ENCODE measurements at places on chromosomes 11 and 22.

DNA sequence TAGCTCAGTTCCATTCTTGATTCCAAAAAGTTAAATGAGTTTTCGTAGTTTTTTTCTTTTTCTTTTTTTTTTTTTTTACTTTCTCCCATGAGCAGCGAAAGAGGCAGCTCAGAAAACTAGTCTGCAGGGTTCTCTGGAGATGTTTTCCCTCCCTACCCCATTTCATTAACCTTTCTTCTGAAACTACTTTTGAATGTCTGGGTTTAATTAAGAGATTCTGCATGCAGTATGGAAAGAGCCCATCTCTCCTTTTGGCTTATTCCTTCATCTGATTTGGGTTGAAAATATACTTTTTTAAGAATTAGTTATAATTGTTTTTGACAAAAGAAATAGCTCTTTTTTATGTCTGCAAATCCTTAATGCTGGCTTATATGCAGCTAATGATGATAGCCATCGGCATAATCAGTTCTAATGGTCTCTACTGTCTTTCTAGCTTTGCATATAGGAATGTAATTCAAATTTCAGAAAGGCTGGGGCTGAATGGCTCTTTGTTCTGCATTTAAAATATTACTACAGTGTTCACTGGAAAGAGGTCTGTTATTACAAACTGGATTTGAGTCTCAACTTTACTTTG is 265.3 kb downstream of the FAT3 start:
- no peaks in the 10 kb centered on the region for H3K27me3 ChIP-seq
- no peak for DNase-seq
- H3K4me3 ChIP-seq = no peak overlapping the region
- no peak overlapping the region for H3K27ac ChIP-seq
- H3K36me3 ChIP-seq = no peaks in the 10 kb centered on the region

DNA sequence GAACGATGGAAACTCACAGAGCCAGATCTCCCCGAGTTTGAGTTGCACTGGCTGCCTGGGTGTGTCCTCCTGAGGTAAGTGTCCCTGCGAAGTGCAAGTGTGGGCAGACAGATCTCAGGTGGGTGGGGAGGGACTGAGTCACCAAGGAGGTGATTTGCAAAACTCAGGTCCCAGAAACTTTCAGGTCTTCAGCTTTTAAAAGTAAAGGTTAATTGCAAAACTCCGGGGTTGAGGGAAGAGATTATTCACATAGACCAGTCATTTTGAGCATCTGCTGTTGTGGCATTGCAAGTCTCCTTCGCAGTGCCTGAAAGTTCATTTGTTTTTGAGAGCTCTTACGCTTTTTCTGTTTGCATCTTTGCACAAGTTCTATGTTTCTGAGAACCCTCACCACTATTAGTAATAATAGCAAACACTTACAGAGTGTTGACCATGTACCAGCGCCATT is 7.1 kb downstream of the CD44 start:
- H3K4me1 ChIP-seq = peaks cover 91% of the 10 kb centered on the region
- peaks cover 90% of the 10 kb centered on the region for H3K36me3 ChIP-seq
- H3K27ac ChIP-seq = peak overlapping the region; percentile 86
- H3K27me3 ChIP-seq = no peaks in the 10 kb centered on the region
- peak overlapping the region; percentile 50 for H3K4me3 ChIP-seq
- DNase-seq = peak; percentile 61

- H3K27ac ChIP-seq = no peak overlapping the region
- H3K4me1 ChIP-seq = peaks cover 9% of the 10 kb centered on the region
- no peak overlapping the region for H3K4me3 ChIP-seq
- no peaks in the 10 kb centered on the region for H3K36me3 ChIP-seq
- DNase-seq = no peak
Measured at GRCh38 chr11:129699711-129700304, 115.8 kb upstream of the TMEM45B start.

- H3K4me3 ChIP-seq = no peak overlapping the region
- no peaks in the 10 kb centered on the region for H3K27me3 ChIP-seq
- no peak overlapping the region for H3K27ac ChIP-seq
- H3K4me1 ChIP-seq = no peaks in the 10 kb centered on the region
- no peak for DNase-seq
Measured at GRCh38 chr11:77558380-77558779, 31.4 kb upstream of the AQP11 start.

GRCh38 chr22:44314425-44315067 is 1.8 kb upstream of the SHISAL1 start:
- no peak overlapping the region for H3K4me3 ChIP-seq
- DNase-seq = no peak
- no peak overlapping the region for H3K27ac ChIP-seq
- H3K36me3 ChIP-seq = no peaks in the 10 kb centered on the region

DNA sequence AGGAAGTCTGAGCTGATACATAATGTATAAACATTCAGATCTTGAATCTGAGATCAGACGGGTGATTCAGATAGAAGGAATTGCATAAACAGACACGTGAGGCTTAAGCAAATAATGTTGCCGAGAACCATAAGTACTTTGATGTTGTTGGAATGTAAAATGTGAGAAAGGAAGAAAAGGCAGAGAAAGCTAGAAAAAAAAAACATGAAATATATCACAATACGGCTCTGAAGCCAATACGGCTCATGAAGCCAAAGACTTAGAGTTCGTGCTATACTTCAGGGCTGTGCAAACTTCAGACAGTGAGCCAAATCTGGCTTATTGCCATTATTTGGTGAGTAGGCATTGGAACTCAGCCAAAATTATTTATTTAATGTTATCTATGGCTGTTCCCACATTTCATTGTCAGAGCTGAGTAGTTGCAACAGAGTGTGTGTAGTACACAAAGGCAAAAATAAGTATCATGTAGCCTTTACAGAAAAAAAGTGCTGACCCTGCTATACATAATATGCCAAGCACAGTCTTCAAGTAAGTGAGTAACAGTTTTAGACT is 673.3 kb downstream of the CNTN5 start:
- no peak for DNase-seq
- H3K4me1 ChIP-seq = no peaks in the 10 kb centered on the region
- no peak overlapping the region for H3K4me3 ChIP-seq
- no peaks in the 10 kb centered on the region for H3K36me3 ChIP-seq
- H3K27ac ChIP-seq = no peak overlapping the region

DNA sequence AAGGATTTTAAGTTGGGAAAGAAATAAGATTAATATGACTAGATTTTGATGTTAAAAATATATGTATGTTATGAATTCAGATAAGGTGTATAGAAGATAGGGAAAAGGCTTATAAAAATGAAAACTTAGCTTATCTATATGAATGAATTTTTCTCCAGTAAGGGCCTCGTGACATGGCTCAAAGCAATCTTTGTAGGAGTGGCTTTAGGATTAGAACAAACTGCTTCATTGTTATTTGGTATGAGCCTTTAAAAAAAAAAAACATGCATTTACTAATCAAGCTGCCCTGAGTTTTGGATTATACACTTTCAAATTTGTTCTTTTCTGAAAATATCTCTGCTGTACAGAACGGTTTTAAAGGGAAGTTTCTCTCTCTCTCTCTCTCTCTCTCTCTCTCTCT is 905.9 kb downstream of the OPCML start:
- H3K4me3 ChIP-seq = no peak overlapping the region
- no peak overlapping the region for H3K27ac ChIP-seq
- DNase-seq = no peak
- no peaks in the 10 kb centered on the region for H3K27me3 ChIP-seq

DNA sequence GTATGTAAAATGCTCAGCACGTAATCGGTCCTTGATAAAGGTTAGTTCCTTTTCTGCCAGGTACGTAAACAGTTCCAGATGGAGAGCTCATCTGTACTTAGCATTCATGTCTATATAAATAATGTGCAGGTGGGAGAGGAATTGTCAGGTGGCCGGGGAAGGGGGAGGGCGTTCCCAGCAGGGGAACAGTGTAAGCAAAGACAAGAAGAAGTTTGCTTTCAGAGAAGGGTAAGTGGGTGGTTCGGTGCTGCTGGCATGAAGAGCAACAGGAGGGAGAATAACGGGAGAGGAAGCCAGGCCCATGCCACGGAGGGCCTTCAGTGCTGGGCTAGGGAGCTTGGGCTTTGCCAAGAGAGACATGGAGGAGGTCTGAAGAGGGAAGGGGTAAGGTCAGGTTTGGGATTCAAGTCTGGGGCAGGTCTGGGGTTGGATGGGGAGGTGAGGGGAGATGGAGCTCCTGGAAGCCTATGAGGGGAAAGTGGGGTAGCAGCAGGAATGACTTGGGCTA is 11.4 kb upstream of the WNT11 start:
- no peak for DNase-seq
- no peak overlapping the region for H3K27ac ChIP-seq
- H3K27me3 ChIP-seq = peaks cover 18% of the 10 kb centered on the region
- no peak overlapping the region for H3K4me3 ChIP-seq
- no peaks in the 10 kb centered on the region for H3K4me1 ChIP-seq

GRCh38 chr22:27116312-27117086 is 459.1 kb downstream of the MIAT start:
- no peak overlapping the region for H3K27ac ChIP-seq
- H3K4me3 ChIP-seq = no peak overlapping the region
- H3K36me3 ChIP-seq = no peaks in the 10 kb centered on the region

DNA sequence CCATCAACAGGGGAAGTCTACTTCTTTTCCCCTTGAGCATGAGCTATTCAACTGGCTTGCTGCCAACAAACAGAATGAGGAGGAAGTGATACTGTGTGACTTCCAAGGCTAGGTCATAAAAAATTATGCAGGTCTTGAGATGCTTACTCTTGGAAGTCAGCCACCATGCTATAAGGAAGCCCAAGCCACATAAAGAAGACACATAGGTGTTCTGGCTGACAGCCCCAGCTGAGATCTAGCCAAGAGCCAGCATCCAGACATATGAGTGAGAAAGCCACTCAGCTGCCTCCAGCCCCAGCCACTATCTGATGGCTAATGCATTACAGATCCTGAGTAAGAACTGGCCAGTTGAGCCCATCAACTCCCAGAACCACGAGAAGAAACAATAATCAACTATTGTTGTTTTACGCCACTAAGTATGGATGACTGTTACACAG is 31.0 kb upstream of the PPP2R1B start:
- no peak for DNase-seq
- H3K36me3 ChIP-seq = peaks cover 30% of the 10 kb centered on the region
- no peaks in the 10 kb centered on the region for H3K27me3 ChIP-seq
- peaks cover 10% of the 10 kb centered on the region for H3K4me1 ChIP-seq
- no peak overlapping the region for H3K4me3 ChIP-seq
- H3K27ac ChIP-seq = peak overlapping the region; percentile 21

DNA sequence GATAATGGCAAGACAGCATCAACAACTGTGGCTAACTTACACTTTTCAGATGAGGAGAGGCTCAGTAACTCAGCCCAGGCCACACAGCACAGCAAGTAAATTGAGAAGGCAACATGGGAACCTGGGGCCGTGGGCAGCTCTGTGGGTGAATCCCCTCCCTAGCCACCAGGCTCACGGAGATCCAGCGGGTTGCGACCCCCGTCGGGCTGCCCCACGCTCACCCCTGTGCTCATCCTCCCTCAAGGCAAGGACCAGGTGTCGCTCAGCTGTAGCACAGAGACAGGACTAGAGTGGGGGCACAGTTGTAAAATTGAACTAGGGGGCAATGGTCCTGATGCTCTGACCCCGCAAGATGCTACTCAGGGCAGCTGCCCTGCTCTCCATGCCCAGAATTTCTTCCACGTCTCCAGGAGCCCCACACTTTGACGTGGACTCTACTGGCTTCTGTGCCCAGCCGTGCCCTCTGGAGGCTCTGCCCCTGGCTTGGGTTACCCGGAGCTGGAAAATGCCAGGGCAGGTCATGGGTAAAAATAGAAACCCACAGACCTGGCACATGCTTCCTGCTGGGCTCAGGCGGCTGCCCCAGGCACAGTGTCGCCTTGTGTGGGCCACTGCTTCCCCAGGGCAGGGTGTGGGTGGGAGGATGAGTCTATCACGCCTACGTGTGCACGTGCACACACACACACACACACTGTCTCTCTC is 9.0 kb downstream of the TUBA8 start:
- no peaks in the 10 kb centered on the region for H3K27me3 ChIP-seq
- no peak overlapping the region for H3K27ac ChIP-seq
- peaks cover 16% of the 10 kb centered on the region for H3K4me1 ChIP-seq

GRCh38 chr11:101987370-101987769 is 59.9 kb upstream of the CFAP300 start:
- H3K27ac ChIP-seq = no peak overlapping the region
- DNase-seq = no peak
- H3K36me3 ChIP-seq = no peaks in the 10 kb centered on the region
- H3K27me3 ChIP-seq = no peaks in the 10 kb centered on the region

GRCh38 chr11:119461229-119461963 is 38.4 kb upstream of the THY1 start:
- H3K27ac ChIP-seq = no peak overlapping the region
- H3K4me1 ChIP-seq = no peaks in the 10 kb centered on the region
- no peak for DNase-seq
- H3K36me3 ChIP-seq = no peaks in the 10 kb centered on the region

DNA sequence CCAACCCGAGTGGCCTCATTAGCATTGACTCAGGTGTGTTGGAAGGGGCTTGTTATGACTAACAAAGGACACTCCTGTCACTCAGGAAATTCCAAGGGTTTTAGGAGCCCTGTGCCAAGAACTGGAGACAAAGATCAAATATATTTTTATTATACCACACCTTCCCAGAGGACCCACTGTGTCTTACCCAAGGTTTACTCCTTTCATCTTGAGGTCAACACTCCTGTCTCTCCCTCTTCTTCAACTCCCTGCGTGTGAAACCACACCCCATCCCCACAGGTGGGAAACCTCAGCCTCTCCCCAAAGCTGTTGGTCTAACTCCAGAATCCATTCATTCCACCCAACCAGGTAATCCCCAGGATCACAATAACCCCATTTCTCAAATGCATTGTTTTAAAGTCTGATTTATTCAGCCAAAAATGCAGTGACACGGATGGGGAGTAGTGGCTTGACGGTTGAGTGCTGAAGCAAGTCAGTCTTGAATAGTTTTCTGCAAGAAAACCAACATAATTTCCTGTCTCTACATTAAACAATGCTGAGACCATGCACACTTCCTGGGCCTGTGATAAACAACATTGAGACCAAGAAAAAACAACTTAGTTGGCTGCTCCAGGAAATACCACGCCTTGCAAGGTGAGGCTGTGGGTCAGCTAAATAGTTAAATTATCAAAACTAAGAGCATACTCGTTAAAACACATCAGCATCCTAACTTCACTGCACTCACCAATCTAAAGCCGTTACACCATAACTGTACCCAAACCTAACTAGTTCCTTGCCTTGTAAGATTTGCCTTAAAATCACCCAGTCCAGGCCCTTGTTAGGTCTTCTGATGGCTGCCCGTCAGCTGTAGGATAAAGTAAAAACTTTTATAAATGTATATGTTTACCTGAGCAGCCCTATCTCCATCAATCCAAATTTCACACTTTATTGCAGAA is 38.5 kb upstream of the SPON1 start:
- H3K4me3 ChIP-seq = peak overlapping the region; percentile 66
- peak; percentile 52 for DNase-seq
- H3K27me3 ChIP-seq = peaks cover 5% of the 10 kb centered on the region
- peaks cover 57% of the 10 kb centered on the region for H3K4me1 ChIP-seq
- H3K27ac ChIP-seq = peak overlapping the region; percentile 99

DNA sequence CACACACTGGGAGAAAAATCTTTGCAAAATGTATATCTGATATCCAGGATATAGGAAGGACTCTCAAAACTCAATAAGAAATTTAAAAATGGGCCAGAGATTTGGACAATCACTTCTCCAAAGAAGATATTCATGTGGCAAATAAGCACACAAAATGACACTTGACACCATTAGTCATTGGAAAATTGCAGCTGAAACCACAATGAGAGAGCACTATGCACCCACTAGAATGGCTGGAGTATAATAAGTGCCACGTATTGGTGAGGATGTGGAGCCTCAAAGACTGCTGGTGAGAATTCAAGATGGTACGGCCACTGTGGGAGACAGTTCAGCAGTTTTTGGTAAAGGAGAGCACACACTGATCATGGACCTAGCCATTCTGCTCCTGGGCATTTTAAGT is 12.8 kb upstream of the OSBPL5 start:
- H3K4me1 ChIP-seq = no peaks in the 10 kb centered on the region
- no peak for DNase-seq
- peaks cover 3% of the 10 kb centered on the region for H3K36me3 ChIP-seq
- H3K4me3 ChIP-seq = no peak overlapping the region
- H3K27ac ChIP-seq = no peak overlapping the region

All from activated CD4-positive, alpha-beta T cell treated with anti-CD3 and anti-CD28 coated beads, Interleukin-2, amount 10 ng/mL, durations not matched to agents 7 days and 5 days (primary cell).